ENCODE measurements at places on chromosomes 2 and 18.

GRCh38 chr2:15554525-15555218 is 6.5 kb downstream of the NBAS start:
- DNase-seq, result no peak

DNA sequence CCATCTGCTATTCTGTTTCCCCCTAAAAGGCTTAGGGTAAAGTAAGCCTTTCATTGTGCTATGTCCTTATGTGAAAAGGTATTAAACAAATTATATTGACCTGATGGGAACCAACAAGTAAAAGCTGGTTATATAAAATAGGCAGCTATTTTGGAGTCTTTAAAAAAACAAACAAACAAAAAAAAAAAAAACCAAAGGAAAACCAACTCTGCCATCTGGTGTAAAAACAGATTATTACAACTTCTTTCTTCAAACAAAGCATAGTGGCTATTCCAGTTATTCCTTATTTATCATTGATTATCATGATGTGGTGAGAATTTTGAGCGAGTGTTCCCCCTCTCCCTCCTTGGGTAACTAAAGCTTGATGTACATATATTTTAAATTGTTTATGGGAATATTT is 122.3 kb upstream of the FHL2 start:
- DNase-seq, result no peak

DNA sequence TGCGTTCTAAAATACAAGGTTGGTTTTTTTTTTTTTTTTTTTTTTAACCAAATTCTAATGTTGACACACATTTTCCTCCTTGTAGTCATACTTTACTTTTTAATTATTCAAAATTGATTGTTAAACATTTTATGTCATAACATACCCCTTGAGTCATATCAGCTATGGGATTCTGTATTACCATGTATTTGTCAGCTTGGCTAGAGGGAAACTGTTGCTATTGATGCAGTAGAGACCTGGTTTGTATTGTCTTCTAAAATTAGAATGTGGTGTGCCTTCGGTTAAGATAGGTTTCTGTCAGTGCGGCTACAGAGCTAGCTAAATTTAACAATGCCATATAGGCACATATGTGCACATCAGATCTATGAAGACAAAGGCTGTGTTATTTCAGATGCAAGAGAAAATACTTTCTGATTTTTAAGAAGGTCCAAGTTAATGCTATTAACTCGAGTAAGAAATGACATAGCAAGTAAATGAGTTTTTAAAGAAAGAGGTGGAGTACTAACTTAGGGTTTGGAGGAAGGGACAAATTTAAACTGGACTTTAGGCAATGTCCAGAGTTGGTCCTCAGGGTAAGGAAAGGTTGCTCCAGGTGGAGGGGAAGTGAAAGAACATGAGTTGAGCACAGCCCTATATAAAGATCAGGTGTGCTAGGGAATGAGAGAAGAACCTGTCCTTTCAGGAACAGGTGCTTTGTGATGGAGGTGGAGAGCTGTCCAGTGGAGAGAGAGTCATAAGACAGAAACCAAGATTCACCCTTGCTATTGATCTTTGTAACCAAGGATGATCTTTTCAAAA is 152.3 kb downstream of the PRPF40A start:
- no peak for DNase-seq

GRCh38 chr2:8786463-8786862 is 51.0 kb downstream of the KIDINS220 start:
- no peak for DNase-seq

DNA sequence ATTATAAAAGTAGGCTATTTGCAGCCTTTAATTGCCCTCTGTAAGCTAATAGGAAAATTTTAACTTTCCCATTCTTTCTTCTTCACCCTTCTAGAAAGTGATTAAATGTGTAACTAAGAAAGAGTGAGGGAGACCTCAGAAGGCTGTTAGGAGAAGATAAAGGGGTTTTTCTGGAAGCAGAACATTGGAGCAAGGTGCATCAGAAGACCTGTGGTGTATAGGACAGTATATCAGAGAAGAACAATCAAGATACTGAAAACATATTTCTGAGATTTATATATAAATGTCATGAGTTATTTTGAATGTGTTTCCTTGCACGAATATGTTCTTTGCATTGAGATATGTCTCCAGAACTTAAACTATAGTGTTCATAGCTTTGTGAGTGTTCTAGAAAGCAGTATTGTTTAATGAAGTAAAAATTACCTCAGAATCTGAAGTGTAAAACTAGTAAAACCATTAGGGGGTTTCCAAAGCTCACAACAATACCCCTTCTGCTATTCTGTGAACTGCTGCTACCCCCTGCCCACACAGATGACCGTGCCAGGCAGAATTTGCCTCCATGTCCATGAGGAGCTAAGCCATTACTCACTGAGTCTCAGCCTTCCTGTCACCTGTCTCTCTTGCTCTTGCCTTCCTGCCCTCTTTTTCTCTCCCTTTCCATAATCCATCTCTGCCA is 537.9 kb downstream of the EPHA4 start:
- no peak for DNase-seq

GRCh38 chr2:216685327-216685875 is 9.9 kb downstream of the IGFBP5 start:
- no peak for DNase-seq

DNA sequence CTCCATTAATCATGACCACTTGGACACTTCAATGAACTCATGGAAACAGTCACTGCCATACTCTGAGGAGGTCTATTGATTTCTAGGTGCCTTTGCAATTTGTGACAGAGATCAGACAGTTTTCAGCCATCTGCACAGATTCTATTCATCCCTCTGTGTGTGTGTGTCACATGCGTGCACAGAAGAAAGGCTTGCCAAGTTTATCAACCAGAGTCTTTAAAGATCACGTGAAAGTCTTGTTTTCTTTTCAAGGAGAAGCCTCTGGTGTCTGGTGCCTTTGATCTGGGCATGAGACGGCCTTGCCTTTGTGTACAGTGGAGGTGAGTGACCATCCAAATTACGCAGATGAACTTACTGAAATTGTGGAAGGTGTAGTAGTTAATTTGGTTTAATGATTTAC is 164.2 kb downstream of the VAPA start:
- DNase-seq, result no peak

DNA sequence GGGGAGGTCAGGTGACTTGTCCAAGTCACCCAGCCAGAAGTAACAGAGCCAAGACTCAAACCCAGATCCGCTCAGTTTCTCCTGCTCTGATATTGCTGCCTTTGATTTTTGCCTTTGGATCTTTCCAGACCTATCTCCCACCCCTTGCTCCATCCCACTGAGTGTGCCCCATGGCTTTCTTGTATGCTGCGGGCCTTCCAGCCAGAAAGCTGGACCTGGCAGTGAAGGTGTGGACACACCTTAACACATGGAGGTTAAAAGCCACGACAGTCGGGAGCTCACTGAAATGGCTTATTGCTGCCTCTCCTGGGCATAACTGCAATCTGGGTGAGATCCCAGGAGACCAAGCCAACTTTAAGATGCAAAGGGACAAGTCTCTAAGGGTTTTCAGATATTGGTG is 86.7 kb downstream of the LONRF2 start:
- no peak for DNase-seq

DNA sequence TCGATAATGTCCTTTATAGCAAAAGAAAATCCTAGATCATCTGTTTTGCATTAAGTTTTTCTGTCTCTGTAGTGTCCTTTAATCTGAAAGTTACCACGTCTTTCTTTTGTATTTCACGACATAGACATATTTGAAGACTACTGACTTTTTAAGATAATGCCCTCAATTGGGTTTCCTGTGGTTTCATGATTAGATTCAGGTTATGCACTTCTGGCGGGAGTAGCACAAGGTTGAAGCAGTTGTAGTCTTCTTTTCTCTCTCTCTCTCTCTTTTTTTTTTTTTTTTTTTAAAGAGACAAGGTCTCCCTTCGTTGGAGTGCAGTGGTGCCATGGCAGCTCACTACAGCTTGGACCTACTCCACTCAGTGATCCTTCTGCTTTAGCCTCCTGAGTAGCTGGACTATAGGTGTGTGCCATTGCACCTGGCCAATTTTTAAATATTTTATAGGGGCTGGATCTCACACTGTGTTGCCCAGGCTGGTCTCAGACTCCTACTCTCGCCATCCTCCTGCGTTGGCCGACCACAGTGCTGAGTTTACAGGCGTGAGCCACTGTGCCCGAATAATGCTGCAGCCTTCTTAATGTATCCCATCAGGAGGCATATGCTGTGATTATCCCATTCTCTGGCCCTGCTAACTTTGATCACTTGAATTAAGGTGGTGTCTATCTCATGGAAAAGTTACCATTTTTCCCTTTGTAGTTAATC is 3.9 kb downstream of the INPP4A start:
- DNase-seq, result no peak

DNA sequence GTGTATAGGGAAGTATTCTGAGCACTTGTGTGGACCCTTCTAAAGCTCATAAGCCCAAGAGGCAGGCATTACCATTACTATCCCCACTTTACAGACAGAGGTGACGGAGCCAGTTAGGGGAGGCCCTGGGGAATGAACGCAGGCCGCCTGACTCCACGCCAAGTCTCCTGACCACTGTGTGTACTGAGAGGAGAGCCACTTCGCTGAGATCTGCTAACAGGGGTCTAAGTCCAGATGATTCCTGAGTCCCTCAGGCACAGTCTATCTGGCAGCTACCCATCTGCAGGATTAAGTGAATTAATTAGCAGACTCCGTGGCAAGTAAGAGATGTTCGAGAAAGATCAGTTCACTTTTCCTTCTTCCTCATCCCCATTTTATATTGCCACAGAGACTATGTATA is 13.7 kb downstream of the CYB5A start:
- no peak for DNase-seq

GRCh38 chr2:219733106-219733505 is 105.7 kb downstream of the SLC4A3 start:
- DNase-seq, result no peak

DNA sequence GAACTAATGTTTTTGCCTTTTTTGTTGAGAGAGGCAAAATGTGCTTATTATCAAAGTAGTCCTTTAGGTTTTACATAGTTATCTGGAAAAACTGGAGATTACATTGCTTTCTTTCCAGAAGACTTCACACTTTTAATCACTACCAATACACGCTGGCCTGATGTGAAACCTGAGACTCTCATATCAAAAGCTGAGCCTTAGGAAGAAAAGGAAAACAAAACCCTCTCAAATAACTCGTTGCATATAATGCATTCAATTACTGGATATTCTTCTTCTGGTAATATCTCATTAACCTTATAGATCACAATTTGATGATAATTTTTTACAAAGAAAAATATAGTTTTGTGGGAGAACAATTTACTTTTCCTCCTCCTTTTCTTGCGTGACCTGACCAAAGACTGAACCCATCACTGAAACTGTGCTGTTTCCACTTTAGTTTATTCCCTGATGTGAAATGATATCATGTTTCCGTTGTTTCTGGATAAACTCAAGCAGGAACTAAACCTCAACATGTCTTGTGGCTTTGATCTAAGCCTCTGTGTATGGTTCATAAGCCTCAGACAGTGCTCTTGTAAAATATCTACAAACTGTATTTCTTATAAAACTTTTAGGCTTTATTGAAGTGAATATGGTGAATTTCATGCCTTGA is 332.4 kb downstream of the GULP1 start:
- DNase-seq, result no peak

- DNase-seq, result no peak
Measured at GRCh38 chr2:180175736-180176135, 168.6 kb upstream of the CWC22 start.

- no peak for DNase-seq
Measured at GRCh38 chr2:224594840-224595239, 9.7 kb upstream of the CUL3 start.

GRCh38 chr18:77455004-77455403 is 205.4 kb downstream of the GALR1 start:
- no peak for DNase-seq

- no peak for DNase-seq
Measured at GRCh38 chr2:20456116-20456571, 9.3 kb downstream of the RHOB start.

DNA sequence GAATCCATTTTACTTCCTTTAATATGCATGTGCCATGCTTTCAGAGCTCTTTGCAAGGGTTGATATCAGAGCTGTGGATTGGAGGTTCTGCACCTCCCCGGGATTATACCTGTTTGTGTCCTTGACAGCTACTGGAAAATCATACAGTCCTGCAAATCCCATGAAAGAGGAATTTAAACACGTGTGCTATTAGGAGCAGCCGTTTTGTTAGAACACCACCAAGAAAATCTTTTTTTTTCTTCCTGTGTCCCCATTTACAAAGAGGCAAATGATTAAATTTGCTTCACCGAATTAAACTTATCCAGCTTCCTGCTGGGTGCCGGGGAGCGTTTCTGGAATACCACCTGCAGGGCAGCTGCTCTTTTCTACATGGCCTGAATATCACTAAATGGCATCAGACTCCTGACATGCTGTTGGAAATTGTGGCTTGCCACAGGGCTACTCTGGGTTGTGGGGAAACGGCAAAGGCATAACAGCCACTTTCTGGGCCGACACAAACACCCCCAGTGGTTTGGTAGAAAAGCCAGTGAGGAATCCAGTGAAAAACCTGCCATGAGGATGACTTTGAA is 23.4 kb upstream of the SOX11 start:
- DNase-seq, result no peak

- no peak for DNase-seq
Measured at GRCh38 chr18:77099485-77100370, 32.9 kb downstream of the MBP start.

- no peak for DNase-seq
Measured at GRCh38 chr2:144140891-144141290, 379.0 kb downstream of the ZEB2 start.

- no peak for DNase-seq
Measured at GRCh38 chr2:101469863-101470262, 5.0 kb downstream of the RFX8 start.

GRCh38 chr18:62399276-62399675 is 74.2 kb downstream of the TNFRSF11A start:
- no peak for DNase-seq

DNA sequence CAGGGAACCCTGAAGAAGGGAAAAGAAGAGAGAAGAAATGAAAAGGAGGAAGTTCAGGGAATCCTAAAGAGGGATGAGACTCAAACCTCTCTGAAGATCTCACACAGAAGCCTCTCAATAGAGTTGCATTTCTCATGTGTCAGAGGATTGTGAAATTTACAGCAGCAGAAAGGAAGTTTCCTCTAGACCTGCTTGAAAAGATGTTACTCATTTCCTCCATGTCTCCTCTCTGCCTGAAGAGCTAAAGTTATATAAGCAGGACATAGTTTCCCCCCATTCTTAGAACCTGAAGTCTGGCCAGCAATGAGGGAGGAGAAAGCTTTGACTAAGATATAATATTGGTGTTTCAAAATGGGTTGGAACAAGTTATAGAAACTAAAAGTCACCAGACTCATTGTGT is 1155.6 kb downstream of the LRP1B start:
- no peak for DNase-seq

GRCh38 chr18:23182606-23183005 is 47.3 kb downstream of the CABLES1 start:
- DNase-seq, result no peak

DNA sequence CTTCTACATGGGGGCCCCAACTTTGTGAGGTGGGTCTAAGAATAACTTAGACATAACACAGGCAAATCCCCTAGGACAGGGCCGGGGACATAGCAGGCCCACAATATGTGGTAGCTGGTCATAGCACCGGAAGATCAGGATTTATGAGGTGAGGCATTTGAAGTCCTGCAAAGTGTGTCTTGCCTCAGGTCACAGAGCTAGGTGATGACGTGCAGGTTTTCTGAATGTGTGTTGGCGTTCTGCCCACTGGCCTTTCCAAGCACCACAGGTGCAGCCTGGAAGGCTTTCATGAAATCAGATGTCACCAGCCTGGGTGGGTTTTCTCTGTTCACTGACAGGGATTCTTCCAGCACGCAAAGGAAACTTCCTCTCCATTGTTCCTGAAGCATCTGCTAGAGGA is 119.1 kb downstream of the LRATD1 start:
- DNase-seq, result no peak

GRCh38 chr2:20249170-20249569 is 24.2 kb upstream of the SDC1 start:
- DNase-seq, result no peak

Measured in Ammon's horn (tissue), 1 donor.